ENCODE measurements at places on chromosomes 12 and 14.

DNA sequence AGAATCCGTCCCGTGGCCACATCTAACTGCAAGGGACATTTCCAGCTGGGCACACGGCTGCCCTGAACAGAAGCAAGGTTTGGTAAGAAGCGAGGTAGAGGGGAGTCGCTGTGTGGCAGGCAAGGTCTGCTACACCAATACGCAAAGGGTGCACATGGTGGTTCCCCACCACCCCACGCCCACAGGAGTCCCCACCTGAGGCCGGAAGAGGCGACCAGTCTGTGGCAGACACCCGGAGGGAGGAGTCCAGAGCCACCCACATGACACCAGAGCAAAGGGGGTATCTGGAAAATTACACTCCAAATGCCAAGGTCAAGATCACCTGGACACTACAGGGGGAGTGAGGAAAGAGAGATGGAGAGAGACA, 47.1 kb upstream of the GALNT9 start:
- peaks cover 51% of the 10 kb centered on the region for H3K27me3 ChIP-seq
- DNase-seq: no peak
- peaks cover 5% of the 10 kb centered on the region for H3K4me1 ChIP-seq
- no peaks in the 10 kb centered on the region for H3K36me3 ChIP-seq

GRCh38 chr14:59126714-59127436, 61.6 kb upstream of the DAAM1 start:
- H3K4me3 ChIP-seq: no peak overlapping the region
- H3K36me3 ChIP-seq: no peaks in the 10 kb centered on the region
- peaks cover 5% of the 10 kb centered on the region for H3K27me3 ChIP-seq

DNA sequence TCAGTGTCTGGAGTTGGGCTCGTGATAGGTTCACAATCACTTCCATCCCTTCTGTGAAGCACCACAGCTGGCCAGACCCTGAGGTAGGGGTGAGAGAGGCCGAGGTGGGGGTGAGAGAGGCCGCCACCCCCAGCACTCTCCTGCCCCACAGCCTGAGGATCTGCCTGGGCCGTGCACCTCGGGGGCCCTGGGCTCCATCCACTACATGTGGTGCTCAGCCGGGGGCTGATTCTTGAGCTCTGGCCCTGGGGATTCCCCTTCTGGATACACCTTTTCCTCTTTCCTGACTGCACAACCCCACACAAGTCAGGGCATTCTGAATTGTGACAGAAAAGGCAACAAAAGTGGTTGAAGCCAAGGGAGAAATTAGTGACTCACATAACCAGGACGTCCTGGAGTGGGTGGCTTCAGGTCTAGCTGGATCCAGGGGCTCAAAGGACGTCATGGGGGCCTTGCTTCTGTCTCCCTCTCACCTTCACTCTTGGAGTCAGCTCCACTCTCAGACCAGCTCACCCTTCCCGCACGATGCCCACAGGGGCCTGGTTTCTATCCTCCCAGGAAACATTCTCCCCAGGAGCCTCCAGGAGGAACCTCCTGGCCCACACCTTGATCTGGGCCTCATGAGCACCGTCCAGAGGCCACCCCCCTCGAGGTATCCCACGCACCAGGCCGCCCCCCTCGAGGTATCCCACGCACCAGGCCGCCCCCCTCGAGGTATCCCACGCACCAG, 12.1 kb upstream of the FBRSL1 start:
- H3K4me3 ChIP-seq: no peak overlapping the region
- H3K36me3 ChIP-seq: no peaks in the 10 kb centered on the region
- H3K27ac ChIP-seq: no peak overlapping the region
- no peak for DNase-seq

- peaks cover 75% of the 10 kb centered on the region for H3K36me3 ChIP-seq
- no peak for DNase-seq
- H3K4me1 ChIP-seq: peaks cover 91% of the 10 kb centered on the region
- H3K27me3 ChIP-seq: no peaks in the 10 kb centered on the region
- H3K4me3 ChIP-seq: no peak overlapping the region
Observed at GRCh38 chr14:92578511-92578910, 64.9 kb downstream of the RIN3 start.

DNA sequence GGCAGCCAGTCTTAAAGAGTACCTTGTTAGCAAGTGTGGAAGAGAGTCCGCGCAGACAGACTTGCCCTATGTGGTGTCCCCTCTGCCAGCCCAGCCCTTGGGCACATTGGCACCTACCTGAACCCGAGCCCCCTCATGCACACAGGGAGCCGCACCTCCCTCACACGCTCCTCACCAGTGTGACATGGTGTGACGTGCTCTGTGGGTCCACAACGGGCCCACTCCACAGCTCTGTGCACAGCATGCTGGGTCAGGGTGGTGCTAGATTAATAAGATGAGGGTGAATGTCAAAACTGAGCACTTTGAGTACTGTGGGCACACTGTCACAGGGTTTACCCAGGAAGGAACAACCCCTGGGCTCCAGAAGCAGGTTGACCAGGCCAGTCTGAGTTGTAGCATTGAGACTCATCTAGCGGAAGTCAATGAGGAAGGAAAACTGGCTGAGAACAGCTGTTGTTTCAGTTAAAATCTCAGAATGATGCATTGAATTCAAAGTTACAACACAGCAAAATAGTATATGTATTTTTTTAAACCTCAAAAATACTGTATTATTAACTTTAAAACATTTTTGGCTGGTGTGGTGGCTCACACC, 53.4 kb upstream of the AMN start:
- H3K27ac ChIP-seq: no peak overlapping the region
- DNase-seq: no peak
- peaks cover 33% of the 10 kb centered on the region for H3K36me3 ChIP-seq
- H3K4me3 ChIP-seq: no peak overlapping the region
- H3K4me1 ChIP-seq: peaks cover 16% of the 10 kb centered on the region

- H3K27ac ChIP-seq: no peak overlapping the region
- H3K4me3 ChIP-seq: no peak overlapping the region
- DNase-seq: no peak
- H3K27me3 ChIP-seq: peaks cover 3% of the 10 kb centered on the region
Observed at GRCh38 chr14:54818201-54819133, 84.2 kb downstream of the GCH1 start.

- H3K27me3 ChIP-seq: no peaks in the 10 kb centered on the region
- H3K4me3 ChIP-seq: no peak overlapping the region
- no peaks in the 10 kb centered on the region for H3K36me3 ChIP-seq
- no peak for DNase-seq
- no peak overlapping the region for H3K27ac ChIP-seq
Observed at GRCh38 chr12:5485454-5485853, 53.5 kb downstream of the NTF3 start.

DNA sequence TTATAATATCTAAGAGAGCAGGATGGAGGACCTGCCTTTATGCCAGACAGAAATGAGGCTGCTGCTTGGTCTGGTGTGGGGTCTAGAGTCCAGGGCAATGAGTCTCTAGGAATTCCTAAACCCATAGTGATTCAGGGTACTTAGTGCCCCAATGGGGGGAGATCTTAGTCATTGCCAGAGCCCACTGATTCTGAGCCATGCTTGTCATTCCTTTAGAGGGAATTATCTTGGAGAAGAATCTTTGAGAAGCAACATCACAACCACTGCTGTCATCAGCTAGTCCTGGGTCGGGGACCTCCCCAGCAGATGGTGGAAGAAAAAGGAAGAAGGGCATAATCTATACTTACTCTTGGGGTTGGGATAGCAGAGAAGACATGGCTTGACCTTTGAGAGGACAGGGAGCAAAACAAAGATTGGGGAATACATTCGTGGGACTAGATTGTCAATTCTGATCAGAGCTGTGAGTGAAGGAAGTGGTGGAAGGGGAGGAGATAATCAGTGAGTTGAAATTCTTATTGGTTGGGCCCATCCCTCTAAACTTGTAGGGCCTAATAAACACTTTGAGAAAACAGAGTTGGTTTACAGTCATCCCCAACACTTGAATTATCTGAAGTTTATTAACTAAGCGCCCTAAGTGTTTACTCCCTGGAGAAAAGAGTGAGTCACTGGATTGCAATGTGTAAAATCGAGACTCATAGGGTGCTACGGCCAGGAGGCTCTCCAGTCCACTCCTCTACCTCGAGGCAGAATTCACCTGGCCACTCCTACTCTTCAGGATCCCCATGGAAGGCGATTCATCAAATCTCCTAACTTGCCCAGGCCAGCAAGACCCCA, 3.0 kb upstream of the KRT3 start:
- H3K36me3 ChIP-seq: no peaks in the 10 kb centered on the region
- peaks cover 13% of the 10 kb centered on the region for H3K4me1 ChIP-seq
- H3K27me3 ChIP-seq: no peaks in the 10 kb centered on the region
- no peak overlapping the region for H3K27ac ChIP-seq
- no peak overlapping the region for H3K4me3 ChIP-seq

GRCh38 chr12:49505672-49506071, 33.2 kb upstream of the KCNH3 start:
- no peak for DNase-seq
- H3K27ac ChIP-seq: no peak overlapping the region
- peaks cover 8% of the 10 kb centered on the region for H3K4me1 ChIP-seq
- peaks cover 2% of the 10 kb centered on the region for H3K36me3 ChIP-seq
- no peak overlapping the region for H3K4me3 ChIP-seq

- peaks cover 23% of the 10 kb centered on the region for H3K4me1 ChIP-seq
- no peak overlapping the region for H3K27ac ChIP-seq
- no peaks in the 10 kb centered on the region for H3K36me3 ChIP-seq
- H3K27me3 ChIP-seq: no peaks in the 10 kb centered on the region
Observed at GRCh38 chr14:98237939-98238338, 1034.1 kb downstream of the BCL11B start.

DNA sequence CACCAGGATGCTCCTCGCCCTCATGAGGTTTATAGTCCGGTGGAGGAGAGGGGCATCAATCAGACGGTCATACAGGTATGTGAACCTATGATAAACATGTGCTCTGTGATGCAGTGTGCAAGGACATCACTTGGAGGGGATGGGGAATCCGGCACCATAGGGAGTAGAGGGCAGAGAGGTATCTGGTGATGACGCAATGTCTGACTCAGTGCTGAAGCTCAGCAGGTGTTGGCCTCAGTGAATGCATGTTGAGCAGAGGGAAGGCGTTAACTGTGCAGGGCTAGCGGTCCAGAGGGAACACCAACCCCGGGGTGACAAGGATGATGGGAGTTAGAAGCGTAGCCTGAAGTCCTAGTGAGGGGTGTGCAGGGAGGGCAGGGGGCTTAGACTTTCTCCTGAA, 200.9 kb downstream of the TMEM132C start:
- H3K36me3 ChIP-seq: no peaks in the 10 kb centered on the region
- DNase-seq: no peak
- no peak overlapping the region for H3K4me3 ChIP-seq
- no peaks in the 10 kb centered on the region for H3K4me1 ChIP-seq
- no peaks in the 10 kb centered on the region for H3K27me3 ChIP-seq

DNA sequence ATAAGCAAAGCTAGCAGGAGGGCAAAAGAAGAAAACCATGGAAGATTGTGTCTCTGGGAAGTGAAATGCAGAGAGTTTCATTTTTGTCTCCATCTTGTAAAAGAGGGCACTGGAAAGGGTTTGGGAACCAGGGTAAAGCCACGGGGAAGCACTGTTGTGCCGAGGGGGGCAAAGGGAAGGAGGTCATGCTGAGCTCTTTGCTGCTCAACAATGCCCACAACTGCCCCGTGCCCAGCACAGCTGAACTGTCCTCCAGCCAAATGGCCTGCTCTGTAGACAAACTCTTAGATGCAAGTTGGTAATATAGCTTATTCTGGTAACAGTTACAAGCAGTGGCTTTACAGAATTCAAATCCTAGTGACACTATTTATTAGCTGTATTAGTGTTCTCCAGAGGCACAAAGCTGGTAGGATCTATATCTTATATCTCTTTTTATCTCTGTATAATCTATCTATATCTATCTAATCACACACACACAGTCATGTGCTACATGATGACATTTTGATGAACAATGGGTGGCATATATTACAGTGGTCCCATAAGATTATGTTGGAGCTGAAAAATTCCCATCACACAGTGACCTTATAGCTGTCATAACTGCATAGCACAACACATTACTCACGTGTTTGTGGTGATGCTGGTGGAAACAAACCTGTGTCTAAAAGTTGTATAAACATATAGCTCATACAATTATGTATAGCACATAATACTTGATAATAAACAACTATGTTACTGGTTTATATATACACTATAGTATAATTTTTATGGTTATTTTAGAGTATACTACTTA, 203.4 kb upstream of the DDHD1 start:
- no peak for DNase-seq
- no peaks in the 10 kb centered on the region for H3K36me3 ChIP-seq
- peaks cover 3% of the 10 kb centered on the region for H3K4me1 ChIP-seq

GRCh38 chr14:100350276-100350926, 27.3 kb downstream of the SLC25A47 start:
- H3K27me3 ChIP-seq: no peaks in the 10 kb centered on the region
- DNase-seq: no peak
- H3K4me3 ChIP-seq: no peak overlapping the region
- peaks cover 74% of the 10 kb centered on the region for H3K36me3 ChIP-seq

DNA sequence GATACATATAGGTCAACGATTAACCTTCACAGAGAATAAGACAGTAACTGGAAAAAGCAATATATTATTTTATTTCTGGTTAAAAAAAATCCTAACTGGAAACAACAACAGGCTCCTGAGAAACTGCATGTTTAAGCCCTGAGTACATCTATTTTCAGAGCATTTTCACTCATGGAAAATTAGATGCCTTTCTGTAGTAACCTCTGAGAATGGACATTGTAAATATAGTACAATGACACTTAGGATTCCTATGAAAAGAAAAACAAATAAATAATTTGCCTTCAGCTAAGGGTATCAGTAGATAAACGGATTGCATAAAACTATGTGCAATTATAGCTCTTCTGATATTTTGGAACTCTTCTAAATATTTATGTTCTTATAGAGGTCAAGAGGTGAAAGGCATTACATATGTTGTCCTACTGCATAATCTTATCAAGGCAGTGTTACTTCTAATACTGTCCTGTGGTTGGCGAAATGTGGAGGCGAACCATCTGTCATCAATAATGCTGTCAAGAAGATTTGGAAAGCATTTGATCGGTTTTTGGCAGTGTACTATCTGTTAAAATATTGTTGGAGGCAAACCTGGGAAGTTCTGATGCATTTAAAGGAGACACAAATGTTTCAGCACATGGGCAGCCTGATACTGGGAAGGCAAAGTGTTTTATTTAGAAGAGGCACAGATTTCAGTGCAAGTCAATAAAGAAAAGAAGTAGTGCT, 381.8 kb downstream of the BTG1 start:
- no peaks in the 10 kb centered on the region for H3K27me3 ChIP-seq
- H3K27ac ChIP-seq: no peak overlapping the region
- H3K4me1 ChIP-seq: no peaks in the 10 kb centered on the region
- no peak for DNase-seq

- no peak overlapping the region for H3K4me3 ChIP-seq
- H3K27me3 ChIP-seq: peaks cover 4% of the 10 kb centered on the region
- H3K27ac ChIP-seq: no peak overlapping the region
- H3K36me3 ChIP-seq: no peaks in the 10 kb centered on the region
- no peak for DNase-seq
Observed at GRCh38 chr12:95385246-95386035, 88.5 kb upstream of the METAP2 start.

- no peak overlapping the region for H3K27ac ChIP-seq
- no peaks in the 10 kb centered on the region for H3K27me3 ChIP-seq
- H3K4me1 ChIP-seq: no peaks in the 10 kb centered on the region
- H3K4me3 ChIP-seq: no peak overlapping the region
- H3K36me3 ChIP-seq: no peaks in the 10 kb centered on the region
- DNase-seq: no peak
Observed at GRCh38 chr14:56207626-56208292, 89.5 kb downstream of the PELI2 start.

All from activated naive CD8-positive, alpha-beta T cell treated with anti-CD3 and anti-CD28 coated beads, Interleukin-2, amount 50 U/mL, for 24 hours (primary cell).